ENCODE measurements at places on chromosomes 12 and 14.

GRCh38 chr12:79407671-79408622, 282.8 kb downstream of the PAWR start:
- no peak overlapping the region for H3K27ac ChIP-seq
- DNase-seq = peak; percentile 30
- no peaks in the 10 kb centered on the region for H3K27me3 ChIP-seq
- H3K4me3 ChIP-seq = no peak overlapping the region
- H3K36me3 ChIP-seq = no peaks in the 10 kb centered on the region
- no peaks in the 10 kb centered on the region for H3K4me1 ChIP-seq

GRCh38 chr14:59755409-59756135, 115.0 kb downstream of the RTN1 start:
- H3K4me3 ChIP-seq = no peak overlapping the region
- no peaks in the 10 kb centered on the region for H3K36me3 ChIP-seq
- no peak overlapping the region for H3K27ac ChIP-seq
- no peaks in the 10 kb centered on the region for H3K4me1 ChIP-seq

DNA sequence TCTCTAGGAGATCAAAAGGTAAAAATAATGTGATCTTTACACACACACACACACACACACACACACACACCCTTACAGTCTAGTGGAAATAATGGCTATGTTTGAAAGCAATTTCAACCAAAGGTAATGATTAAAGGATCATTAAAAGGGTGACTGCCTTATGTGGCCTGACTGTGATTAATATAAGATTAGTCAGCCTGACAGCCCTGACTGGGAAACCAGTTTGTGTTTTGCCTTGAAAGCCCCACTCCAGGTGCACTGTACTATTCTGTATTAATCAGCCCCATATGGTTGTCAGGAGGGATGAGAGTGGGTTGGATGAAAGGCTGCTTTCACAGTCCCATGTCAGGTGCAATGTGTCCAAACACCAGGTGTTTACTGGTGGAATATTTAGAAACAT, 10.5 kb downstream of the RASSF9 start:
- no peaks in the 10 kb centered on the region for H3K27me3 ChIP-seq
- H3K36me3 ChIP-seq = no peaks in the 10 kb centered on the region
- no peak overlapping the region for H3K27ac ChIP-seq
- H3K4me3 ChIP-seq = no peak overlapping the region

GRCh38 chr12:52634266-52635056, 16.1 kb upstream of the KRT73 start:
- no peak overlapping the region for H3K4me3 ChIP-seq
- H3K27me3 ChIP-seq = peaks cover 11% of the 10 kb centered on the region
- no peaks in the 10 kb centered on the region for H3K4me1 ChIP-seq
- H3K36me3 ChIP-seq = no peaks in the 10 kb centered on the region

GRCh38 chr14:77589099-77589498, 27.3 kb downstream of the SPTLC2 start:
- H3K4me3 ChIP-seq = no peak overlapping the region
- H3K36me3 ChIP-seq = peaks cover 9% of the 10 kb centered on the region
- DNase-seq = no peak
- no peaks in the 10 kb centered on the region for H3K27me3 ChIP-seq

- H3K4me3 ChIP-seq = no peak overlapping the region
- no peak for DNase-seq
- H3K27ac ChIP-seq = no peak overlapping the region
- H3K27me3 ChIP-seq = no peaks in the 10 kb centered on the region
- no peaks in the 10 kb centered on the region for H3K4me1 ChIP-seq
- no peaks in the 10 kb centered on the region for H3K36me3 ChIP-seq
Observed at GRCh38 chr14:57583396-57583795, 89.7 kb upstream of the CCDC198 start.

Data from stimulated activated naive B cell treated with anti-CD40 and anti-IgM and Interleukin-4, amounts not matched to agents 10 μg/mL and 1 μg/mL and 100 μg/mL, for 72 hours (primary cell).